RPMI7951 (cell line): ENCODE measurements at places on chromosomes 12 and 14. TPM values are rescaled to one million over a fixed set of nuclear protein-coding genes. Genes with fewer than 3 reads are reported as not detected.

The ACRBP gene
- 0.48 TPM in 1 of 2 replicates, not detected in the other for total RNA-seq

GRCh38 chr12:92551853-92552397 is 150.9 kb upstream of the PLEKHG7 start:
- DNase-seq: peak; percentile 70

GRCh38 chr14:65098586-65098985 is 3.7 kb downstream of the MAX start:
- DNase-seq: peak; percentile 45

DNA sequence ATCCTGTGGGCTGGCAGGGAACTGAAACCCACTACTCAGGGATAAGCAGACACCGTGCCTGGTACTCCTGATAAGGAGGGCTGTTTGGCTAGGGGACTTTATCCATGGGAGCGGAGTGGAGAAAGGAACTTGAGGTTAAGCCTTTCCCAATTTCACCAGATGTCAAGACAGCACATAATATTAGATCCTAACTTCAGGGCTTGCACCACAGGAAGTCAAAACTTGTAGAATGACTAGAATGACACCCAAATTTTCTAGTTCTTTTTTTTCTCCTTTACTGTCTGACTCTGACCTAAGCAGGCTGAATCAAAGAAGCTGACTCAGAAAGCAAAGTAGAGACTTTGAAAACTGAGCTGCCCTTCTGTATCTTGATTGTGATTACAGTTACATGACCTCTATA is 7.1 kb upstream of the CGRRF1 start:
- DNase-seq: no peak

- DNase-seq: no peak
Observed at GRCh38 chr12:92574911-92575570, 127.7 kb upstream of the PLEKHG7 start.
